ENCODE measurements at places on chromosomes 12 and 14. TPM values are rescaled to one million over a fixed set of nuclear protein-coding genes. Genes with fewer than 3 reads are reported as not detected.

DNA sequence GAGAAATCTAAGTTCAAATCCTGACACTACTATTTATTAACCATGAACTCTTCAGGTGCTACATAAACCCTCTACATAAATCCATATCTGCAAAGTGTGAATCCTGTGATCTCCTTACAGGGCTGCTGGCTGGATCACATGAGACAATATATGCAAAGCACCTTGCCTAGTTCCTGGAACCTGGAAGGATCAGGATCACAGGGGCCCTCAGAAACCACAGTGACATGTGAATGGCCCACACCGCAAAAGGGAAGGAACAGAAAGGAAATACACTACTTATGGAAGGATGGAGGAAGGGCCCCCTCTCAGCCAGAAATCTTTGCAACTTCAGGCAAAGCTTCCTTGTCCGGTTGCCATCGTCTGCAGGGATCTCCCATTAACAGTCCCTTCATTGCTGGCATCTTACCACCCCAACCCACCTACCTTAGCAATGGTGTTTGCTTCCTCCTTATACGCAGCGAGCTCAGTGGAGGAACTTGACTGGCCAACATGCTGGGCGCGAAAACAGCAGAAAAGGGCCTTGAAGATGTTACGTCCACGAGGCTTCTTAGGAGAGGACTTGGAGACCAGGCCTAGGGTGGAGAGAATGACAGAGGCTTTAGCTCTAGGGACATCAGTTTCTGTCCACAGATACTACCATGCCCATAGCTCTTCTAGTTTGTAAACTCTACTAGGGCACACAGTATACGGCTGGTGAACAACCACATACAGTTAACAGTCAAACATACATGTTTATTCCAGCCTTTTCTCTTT is 10.7 kb upstream of the AVIL start:
- no peak overlapping the region for H3K27ac ChIP-seq
- no peak for DNase-seq
- H3K4me1 ChIP-seq = peaks cover 12% of the 10 kb centered on the region
- H3K36me3 ChIP-seq = peaks cover 73% of the 10 kb centered on the region

Gene BMP4
- total RNA-seq = 0.28 TPM

Gene EXOC3L4
- not detected for total RNA-seq

Gene MIP
- not detected for total RNA-seq

All from MCF 10A (cell line).